Hair follicular keratinocyte (primary cell): ENCODE measurements at places on chromosomes 13 and 19. TPM values are rescaled to one million over a fixed set of nuclear protein-coding genes. Genes with fewer than 3 reads are reported as not detected.

PSG2 gene
- total RNA-seq = not detected in 2 replicates

CYP2F1 gene
- not detected in 2 replicates for total RNA-seq

GIPC3 gene
- not detected in 2 replicates for total RNA-seq

DNAAF3 gene
- 0.23 and 1.3 TPM in 2 replicates for total RNA-seq
